ENCODE measurements at places on chromosomes 12 and 14.
A peak's percentile ranks its signal among the peaks of the same experiment; 100 is the strongest.

- DNase-seq = no peak
Observed at GRCh38 chr14:99363051-99363450, 91.1 kb upstream of the BCL11B start.

DNA sequence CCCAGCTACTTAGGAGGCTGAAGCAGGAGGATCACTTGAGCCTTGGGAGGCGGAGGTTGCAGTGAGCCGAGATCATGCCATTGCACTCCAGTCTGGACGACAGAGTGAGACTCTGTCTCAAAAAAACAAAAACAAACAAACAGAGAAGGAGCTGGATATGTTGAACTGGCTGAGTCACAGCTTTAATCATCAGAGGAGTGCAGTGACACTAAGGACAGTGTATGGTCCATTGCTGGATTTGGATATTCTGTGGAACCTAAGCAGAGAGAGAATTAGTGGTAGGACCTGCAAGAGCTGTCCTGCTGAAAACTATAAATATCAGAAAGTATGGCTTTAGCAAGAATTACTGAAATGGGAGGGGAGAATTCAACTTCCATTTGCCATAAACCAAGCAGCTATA, 163.0 kb upstream of the PELI2 start:
- no peak for DNase-seq

DNA sequence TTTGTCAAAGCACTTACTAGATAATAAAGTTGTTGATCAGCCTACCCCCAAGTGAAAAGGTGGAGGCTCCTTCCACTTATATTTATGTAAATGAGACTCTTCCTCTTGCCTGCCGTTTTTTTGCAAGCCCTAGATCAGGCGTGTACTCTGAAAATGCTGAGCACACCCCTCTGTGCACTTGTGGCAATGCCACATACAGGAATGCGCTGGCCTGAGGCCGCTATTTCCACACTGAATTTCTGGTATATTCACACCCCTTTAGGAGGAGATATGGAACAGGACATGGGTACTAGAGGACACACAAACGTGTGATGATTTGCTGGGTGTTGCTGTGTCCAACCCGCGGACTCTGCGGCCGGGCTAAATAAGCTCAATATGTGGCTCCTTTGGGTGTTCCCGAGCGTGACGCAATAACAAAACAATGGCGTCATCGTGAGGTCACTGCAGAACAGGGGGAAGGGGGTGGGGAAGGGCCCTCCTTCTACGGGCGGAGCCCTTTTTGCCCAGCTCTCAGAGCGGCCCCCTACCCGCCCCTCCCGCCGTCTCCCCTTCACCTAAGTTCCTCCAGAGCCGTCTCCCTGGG, 554 bp upstream of the TSPAN31 start:
- DNase-seq = peak; percentile 88

DNA sequence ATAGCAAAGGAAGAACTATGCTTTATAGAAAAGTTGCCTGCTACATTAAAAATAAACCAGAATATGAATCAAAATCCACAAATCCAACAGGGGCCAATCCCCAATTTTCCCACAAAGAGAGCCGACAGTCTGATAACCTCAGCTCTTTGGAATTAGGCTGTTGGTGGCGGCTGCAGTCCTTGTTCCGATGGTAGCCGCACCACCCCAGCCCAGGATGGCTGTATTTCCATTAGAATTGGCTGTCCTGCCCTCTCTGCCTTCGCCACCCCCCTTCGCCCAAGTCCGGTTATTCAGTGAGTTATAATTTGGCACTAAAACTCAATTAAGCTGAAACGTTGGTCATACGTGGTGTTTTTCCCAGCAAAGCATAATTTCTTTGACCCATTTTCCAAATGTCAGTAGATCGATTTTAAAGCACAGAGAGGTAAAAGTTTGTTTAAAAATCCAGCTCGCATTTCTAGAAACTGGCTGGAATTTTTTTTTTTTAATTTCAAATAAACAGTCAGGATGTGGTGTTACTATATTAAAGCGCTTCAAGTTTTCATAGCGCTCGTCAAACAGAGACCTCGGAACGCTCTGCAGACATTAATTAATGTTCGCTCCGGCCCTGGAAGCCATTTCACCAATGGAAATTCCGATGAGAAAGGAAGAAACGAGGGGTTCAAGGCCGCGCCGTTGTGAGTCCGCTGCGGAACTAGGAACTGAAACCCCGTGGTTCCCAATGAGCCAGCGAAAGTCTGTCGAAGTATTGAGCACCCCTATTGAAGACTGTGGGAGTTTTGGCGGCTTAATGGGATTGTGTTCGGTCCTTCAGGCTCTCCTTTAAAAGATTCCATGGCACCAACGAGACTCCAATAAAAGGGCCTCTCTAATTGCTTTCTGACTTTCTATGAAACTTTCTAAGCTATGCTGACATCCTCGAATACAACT, 104.8 kb upstream of the DIO3 start:
- DNase-seq = no peak

- DNase-seq = no peak
Observed at GRCh38 chr12:23140710-23141109, 515.7 kb downstream of the ETNK1 start.

DNA sequence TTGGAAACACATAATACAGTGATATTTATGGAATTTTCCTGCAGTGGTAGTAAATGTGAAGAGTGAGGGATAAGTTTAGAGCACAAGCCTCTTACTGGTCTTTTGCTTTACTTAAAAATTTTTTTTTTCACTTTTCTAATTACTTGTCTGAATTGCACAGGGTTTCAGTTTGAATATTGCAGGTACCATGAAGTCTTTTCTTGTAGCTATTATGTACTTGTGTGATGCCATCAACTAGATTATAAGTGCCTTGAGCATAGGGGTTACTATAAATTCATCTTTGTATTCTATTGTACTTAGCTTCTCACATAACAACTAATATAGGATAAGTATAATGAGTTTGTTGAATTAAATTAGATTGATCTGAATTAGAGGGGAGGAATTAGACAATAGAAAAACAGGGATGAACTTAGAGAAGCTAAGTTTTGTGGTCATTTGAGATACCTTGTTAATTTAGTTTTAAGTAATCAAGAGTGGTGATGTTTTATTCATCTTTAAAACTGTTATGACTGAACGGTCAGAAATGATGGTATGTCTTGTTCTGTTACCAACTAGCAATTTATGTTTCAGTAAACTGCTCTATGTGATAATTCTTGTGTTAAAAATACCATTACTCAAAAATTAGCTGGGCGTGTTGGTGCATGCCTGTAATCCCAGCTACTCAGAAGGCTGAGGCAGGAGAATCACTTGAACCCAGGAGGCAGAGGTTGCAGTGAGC, 42.1 kb downstream of the CCDC91 start:
- DNase-seq = no peak

DNA sequence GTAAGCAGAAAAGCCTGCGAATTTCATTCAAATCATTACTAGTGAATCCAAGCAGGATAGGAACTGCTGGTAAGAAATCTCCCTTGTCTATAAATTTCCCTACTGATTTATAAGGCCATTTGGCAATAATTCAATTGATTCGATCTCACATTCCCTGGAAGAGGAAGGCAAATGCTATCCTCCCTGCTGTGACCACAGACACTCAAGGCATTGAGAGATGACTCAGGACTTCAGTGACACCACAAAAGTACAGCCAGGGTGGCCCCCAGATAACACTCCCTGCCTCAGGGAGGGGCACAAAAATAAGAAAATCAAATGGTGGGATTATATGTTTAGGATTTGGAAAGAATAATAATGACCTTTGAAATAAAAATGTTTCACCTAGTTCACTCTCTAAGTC, 162.7 kb downstream of the GRIP1 start:
- no peak for DNase-seq

DNA sequence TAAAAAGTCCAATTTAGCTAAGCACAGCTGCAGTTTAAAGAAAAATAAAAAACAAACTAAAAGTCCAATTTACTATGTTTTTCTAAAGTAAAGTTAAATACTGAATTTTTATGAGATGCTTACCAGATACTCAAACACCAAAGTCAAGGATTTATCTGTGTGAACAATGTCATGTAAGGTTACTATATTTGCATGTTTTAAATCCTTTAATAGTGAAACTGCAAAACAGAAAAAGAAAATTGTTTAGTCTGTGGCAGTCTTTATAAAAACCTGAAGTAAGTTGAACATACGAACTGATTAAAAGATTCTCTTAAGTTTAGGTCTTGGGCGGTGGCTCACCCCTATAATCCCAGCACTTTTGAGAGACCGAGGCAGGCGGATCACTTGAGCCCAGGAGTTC, 102.7 kb downstream of the CDK17 start:
- no peak for DNase-seq

DNA sequence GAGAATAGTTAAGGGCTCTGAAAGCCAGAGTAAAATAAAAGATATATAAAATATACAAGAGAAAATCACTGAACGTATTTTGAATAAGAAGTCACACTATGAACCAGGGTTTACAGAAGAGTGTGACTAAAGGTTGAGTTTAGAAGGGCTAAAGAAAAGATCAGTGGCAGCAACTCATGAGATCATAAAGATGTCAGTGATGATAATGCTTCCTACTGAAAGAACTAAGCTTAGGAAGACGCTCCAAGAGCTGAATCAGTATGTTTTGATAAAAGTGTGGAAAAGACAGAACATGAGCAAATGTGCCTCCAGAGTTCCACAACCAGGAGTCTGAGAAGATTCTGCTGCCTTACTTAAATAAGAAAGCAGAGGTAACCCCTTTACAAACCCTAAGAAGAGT, 74.6 kb downstream of the KITLG start:
- no peak for DNase-seq

GRCh38 chr14:90569201-90569600, 172.4 kb downstream of the CALM1 start:
- no peak for DNase-seq

DNA sequence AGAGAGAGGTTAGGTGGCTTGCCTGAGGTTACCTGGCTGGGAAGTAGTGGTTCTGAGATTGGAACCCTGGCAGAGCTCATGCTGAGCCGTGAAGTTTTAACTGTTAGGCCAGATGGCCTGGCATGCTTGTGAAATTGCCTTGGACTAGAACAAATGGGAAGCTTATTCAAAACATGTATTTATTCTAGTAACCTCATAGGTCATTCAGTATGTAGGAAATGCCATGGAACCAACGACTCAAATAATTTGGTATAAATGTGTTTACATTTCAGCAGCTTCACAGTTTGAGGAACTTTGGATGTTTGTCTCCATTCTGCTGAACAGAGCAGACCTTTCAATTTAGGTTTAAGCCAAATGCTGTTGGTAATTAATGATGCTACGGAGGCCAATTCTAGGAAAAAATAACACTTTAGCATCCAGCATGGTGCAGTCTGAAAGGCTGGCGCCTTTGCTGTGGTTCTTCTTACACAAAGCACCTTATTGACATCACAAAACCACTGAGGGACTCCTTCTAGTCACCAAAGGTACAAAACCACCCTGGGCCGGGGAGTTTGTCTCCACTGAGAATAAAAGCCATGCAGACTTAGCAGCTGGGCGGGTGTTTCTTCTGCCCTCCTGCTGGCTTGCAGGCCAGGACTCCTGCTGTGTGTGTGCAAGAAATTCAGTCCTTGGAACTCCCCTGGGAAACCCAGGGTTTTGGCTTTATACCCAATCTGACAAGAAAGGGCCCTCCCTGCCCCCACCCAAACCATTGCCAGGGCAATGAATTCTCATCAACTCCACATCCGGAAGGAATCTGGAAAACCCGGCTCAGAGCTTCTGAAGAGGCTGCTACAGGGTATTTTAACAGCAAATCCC, 64.2 kb downstream of the ELK3 start:
- DNase-seq = peak; percentile 35

DNA sequence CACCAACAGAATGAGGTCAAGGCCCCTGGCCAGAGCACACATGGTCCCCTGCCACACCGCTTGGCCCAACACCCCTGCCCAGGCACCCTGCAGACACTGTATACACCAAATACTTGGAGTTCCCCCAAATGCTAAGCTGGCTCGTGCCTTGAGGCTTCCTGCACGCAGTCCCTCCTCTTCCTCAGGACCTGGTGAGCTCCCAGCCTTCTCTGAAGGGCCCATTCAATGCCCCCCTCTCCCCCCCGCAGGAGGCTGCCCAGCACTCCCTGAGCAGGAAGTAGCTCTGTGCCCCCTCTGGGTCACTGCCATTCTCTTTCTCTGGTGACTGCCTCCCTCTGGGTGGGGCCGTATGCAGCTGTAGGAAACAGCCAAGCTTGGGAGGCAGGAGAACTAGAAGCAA, 75.3 kb downstream of the ITPK1 start:
- DNase-seq = no peak

DNA sequence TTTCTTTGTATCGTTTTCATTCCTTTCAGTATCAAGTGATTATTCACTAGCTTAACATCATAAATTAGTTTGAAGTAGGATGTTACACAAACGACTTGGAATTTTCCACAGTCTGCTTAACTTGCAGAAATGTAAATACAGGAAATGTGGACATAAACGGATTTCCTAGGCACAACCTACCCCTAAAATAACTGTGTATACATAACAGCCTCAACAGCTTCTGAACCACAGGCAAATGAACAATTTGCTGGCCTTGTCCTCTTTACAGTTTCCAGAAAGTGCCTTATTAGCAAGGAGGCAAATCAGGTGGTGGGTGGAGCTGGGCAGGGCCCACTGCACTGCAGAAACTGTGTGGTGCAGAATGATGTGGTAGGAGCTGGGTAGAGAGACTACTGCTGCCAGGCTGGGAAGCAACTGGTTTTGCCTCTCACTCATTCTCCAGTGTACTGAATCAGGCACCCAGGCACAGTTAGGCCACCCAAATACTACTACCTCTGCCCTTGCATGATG, 14.1 kb downstream of the DRAM1 start:
- DNase-seq = no peak

DNA sequence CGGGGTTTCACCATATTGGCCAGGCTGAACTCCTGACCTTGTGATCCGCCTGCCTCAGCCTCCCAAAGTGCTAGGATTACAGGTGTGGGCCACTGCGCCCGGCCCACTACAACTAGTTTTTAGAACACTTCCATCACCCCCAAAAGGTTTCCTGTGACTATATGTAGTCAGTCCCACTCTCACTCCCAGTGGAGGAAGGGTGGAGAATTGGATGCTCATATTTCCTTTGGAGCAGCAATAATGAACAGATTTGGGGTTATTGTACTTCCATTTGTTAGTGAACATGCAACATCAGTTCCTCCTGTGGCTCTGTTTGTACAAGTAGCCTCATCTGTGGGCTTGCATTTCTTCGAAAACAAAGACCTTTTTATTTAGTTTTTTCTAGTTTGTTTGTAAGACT, 35.8 kb downstream of the RAP1B start:
- DNase-seq = no peak

- DNase-seq = no peak
Observed at GRCh38 chr14:101153691-101154090, 250.2 kb upstream of the RTL1 start.

GRCh38 chr12:91766454-91766853, 379.2 kb downstream of the BTG1 start:
- DNase-seq = no peak

GRCh38 chr14:75439989-75440388, 12.2 kb downstream of the JDP2 start:
- DNase-seq = no peak

GRCh38 chr12:38906482-38907200, 1.2 kb upstream of the CPNE8 start:
- peak; percentile 72 for DNase-seq

DNA sequence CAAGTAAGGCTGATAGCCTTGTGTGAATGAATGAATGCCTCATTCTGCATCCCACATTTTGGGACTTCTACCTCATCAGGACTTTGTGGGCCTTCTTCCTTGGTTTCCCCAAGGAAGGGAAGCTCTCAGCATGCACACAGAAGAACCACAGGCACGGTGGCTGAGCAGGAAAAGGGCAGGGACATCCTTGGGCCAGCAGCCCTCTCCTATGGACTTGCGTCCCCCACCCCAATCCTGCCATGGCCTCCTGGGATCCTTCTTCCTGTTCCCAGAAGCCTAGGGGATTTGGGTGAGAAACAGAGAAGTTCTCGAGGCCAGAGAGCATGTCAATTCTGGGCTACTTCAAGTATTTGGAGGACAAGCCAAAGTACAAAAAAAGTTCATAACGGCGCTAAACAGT, 69.7 kb downstream of the LGMN start:
- DNase-seq = no peak
